Cardiac muscle cell (in vitro differentiated cells and primary cell): ENCODE measurements at places on chromosomes 2 and 18. TPM values are rescaled to one million over a fixed set of nuclear protein-coding genes. Genes with fewer than 3 reads are reported as not detected.

The DHRS9 gene
- not detected in 2 replicates for total RNA-seq

The SH3RF3 gene
- 1.4 and 1.7 TPM in 2 replicates for total RNA-seq

The PLGLB2 gene
- total RNA-seq = 0.92 TPM in 1 of 2 replicates, not detected in the other

The SCTR gene
- 0.07 and 0.09 TPM in 2 replicates for total RNA-seq

The TCF23 gene
- total RNA-seq = not detected in 2 replicates

The SOX11 gene
- total RNA-seq = 35.6 and 40.7 TPM in 2 replicates

The NEURL3 gene
- not detected in 2 replicates for total RNA-seq

The PIEZO2 gene
- total RNA-seq = 0.32 and 0.69 TPM in 2 replicates

The TRIM54 gene
- total RNA-seq = 53.1 and 65.9 TPM in 2 replicates

The COA5 gene
- total RNA-seq = 64.0 and 78.5 TPM in 2 replicates

The APOB gene
- 0.07 and 0.15 TPM in 2 replicates for total RNA-seq

The KLHL41 gene
- total RNA-seq = 33.1 and 56.3 TPM in 2 replicates

The CPSF3 gene
- 45.9 and 57.4 TPM in 2 replicates for total RNA-seq

- no peaks in the 10 kb centered on the region for H3K27me3 ChIP-seq
- peaks cover 5% of the 10 kb centered on the region for H3K36me3 ChIP-seq
- no peak overlapping the region for H3K4me3 ChIP-seq
- no peak for DNase-seq
- no peaks in the 10 kb centered on the region for H3K4me1 ChIP-seq
These were observed 25.1 kb downstream of the C18orf54 start for GRCh38 chr18:54382733-54383252.

DNA sequence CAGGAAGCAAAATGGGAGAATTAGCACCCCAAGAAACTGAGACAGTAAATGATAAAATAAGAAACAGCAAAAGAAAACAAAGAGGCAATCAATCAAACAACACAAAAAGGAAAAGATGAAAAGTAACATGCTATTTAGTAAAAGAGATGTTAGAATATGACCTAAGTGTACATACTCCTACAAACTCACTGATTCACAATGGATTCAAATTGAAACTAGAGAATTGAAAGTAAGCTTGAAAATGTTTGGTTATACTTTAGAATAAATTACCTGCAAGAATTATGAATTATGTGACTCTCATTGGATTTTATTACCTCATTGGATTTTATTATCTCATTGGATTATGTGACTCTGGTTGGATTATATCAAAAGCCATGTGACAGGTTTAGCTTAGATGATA lies 22.8 kb upstream of the CCNYL1 start:
- no peak overlapping the region for H3K27ac ChIP-seq
- H3K4me1 ChIP-seq = no peaks in the 10 kb centered on the region
- H3K4me3 ChIP-seq = no peak overlapping the region
- H3K27me3 ChIP-seq = no peaks in the 10 kb centered on the region
- no peaks in the 10 kb centered on the region for H3K36me3 ChIP-seq

DNA sequence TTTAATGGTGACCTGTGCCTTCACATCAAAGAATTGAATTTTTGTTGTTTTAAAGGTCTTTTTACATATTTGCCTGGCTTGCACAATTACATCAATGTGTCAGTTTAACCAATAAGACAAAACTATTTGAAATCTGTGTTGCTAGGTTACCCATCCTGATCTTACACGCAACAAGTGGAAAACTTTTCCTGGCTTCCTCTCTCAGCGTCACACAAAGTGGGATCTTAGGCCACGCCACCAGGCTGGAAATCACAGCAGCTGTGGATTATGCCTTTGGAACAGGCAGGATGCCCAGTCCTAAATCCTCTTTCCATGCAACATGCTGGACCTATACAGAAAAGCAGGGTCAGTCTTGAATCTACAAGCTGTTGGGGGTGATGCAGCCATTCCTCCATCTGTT lies 298.2 kb upstream of the HNRNPA3 start:
- no peak overlapping the region for H3K4me3 ChIP-seq
- no peak overlapping the region for H3K27ac ChIP-seq
- DNase-seq = no peak
- H3K4me1 ChIP-seq = no peaks in the 10 kb centered on the region
- no peaks in the 10 kb centered on the region for H3K36me3 ChIP-seq
- no peaks in the 10 kb centered on the region for H3K27me3 ChIP-seq

DNA sequence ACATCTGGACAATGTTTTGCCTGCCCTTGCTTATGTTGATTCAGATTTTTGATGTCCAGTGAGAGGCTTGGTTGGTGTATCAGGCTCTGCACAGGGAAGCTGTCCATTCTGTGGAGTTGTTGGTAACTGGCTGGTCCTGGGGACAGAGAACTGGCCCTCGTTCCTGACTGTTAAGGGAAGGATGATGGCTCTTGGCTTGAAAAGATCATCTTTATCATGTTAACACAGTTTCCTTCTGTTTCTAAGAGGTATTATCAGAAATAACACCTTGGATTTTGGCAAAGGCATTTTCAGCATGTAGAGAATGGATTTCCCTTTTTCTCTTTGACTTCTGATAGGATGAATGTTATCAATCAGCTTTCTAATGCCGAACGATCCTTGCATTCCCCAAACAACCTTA lies 19.3 kb downstream of the STK25 start:
- H3K27ac ChIP-seq = no peak overlapping the region
- peaks cover 5% of the 10 kb centered on the region for H3K36me3 ChIP-seq

DNA sequence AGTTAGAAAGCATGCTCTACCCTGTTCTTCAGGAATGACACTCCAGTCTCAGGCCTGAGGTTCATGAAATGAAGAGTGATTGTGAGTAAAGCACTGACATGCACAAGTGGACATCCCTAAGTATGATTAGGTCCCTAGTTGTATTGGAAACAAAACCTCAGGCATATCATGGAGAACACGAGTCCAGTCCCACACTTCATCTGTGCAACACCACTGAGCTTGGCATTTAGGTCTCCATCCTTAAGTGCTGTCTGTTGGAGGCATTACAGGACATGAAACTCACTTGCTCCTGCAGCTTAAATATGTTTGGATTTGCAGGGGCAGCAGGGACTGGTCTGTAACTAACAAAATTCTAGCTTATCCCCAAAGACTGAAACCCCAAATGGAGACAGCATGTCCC lies 250.3 kb upstream of the KLHL29 start:
- no peaks in the 10 kb centered on the region for H3K27me3 ChIP-seq
- no peak overlapping the region for H3K4me3 ChIP-seq
- DNase-seq = no peak
- H3K36me3 ChIP-seq = no peaks in the 10 kb centered on the region
- H3K27ac ChIP-seq = no peak overlapping the region
- H3K4me1 ChIP-seq = peaks cover 12% of the 10 kb centered on the region

- H3K4me3 ChIP-seq = no peak overlapping the region
- H3K36me3 ChIP-seq = no peaks in the 10 kb centered on the region
- H3K27me3 ChIP-seq = no peaks in the 10 kb centered on the region
- no peaks in the 10 kb centered on the region for H3K4me1 ChIP-seq
These were observed 44.5 kb upstream of the RMND5A start for GRCh38 chr2:86675511-86676015.

GRCh38 chr2:216878072-216878471 lies 18.2 kb upstream of the TNP1 start:
- H3K27ac ChIP-seq = no peak overlapping the region
- H3K4me1 ChIP-seq = peaks cover under 1% of the 10 kb centered on the region
- DNase-seq = no peak
- H3K4me3 ChIP-seq = no peak overlapping the region
- no peaks in the 10 kb centered on the region for H3K36me3 ChIP-seq
- H3K27me3 ChIP-seq = no peaks in the 10 kb centered on the region

- H3K4me1 ChIP-seq = no peaks in the 10 kb centered on the region
- H3K4me3 ChIP-seq = no peak overlapping the region
- H3K36me3 ChIP-seq = no peaks in the 10 kb centered on the region
- no peak for DNase-seq
These were observed 443.5 kb upstream of the SLC14A2 start for GRCh38 chr18:45171679-45172191.

GRCh38 chr2:85692039-85692645 lies 2.0 kb upstream of the GNLY start:
- no peaks in the 10 kb centered on the region for H3K4me1 ChIP-seq
- no peak overlapping the region for H3K4me3 ChIP-seq
- no peaks in the 10 kb centered on the region for H3K27me3 ChIP-seq
- no peak for DNase-seq

- no peaks in the 10 kb centered on the region for H3K4me1 ChIP-seq
- peaks cover 7% of the 10 kb centered on the region for H3K27me3 ChIP-seq
- H3K27ac ChIP-seq = no peak overlapping the region
- H3K36me3 ChIP-seq = no peaks in the 10 kb centered on the region
- no peak overlapping the region for H3K4me3 ChIP-seq
- no peak for DNase-seq
These were observed 81.6 kb downstream of the HS6ST1 start for GRCh38 chr2:128237081-128237534.

- no peak overlapping the region for H3K4me3 ChIP-seq
- H3K27ac ChIP-seq = no peak overlapping the region
- no peaks in the 10 kb centered on the region for H3K4me1 ChIP-seq
- H3K27me3 ChIP-seq = no peaks in the 10 kb centered on the region
- H3K36me3 ChIP-seq = no peaks in the 10 kb centered on the region
- no peak for DNase-seq
These were observed 69.7 kb downstream of the LYPD6 start for GRCh38 chr2:149399934-149400615.

DNA sequence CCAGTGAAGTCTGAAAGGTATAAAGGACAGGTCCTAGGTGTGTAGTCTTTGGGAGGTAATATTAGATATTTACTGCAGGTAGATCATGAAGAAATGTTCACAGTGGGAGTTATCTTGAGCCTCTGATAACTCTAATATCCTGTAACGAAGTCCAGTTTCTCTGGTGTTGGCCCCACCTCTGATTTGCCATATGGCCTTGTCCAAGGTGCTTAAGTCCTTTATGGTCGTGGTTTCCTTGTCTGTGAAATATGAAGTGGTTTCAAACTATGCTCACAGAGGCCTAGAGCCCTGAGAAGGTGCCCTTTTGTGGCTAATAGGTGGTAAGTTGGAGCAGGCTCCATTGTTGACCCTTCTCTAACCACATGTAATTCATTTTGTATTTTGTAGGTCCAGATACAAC lies 190.7 kb downstream of the ICOS start:
- H3K4me3 ChIP-seq = no peak overlapping the region
- H3K4me1 ChIP-seq = peaks cover 2% of the 10 kb centered on the region
- no peaks in the 10 kb centered on the region for H3K27me3 ChIP-seq
- no peak overlapping the region for H3K27ac ChIP-seq

- DNase-seq = no peak
- no peaks in the 10 kb centered on the region for H3K27me3 ChIP-seq
- H3K4me3 ChIP-seq = no peak overlapping the region
These were observed 93.6 kb downstream of the ASAP2 start for GRCh38 chr2:9300214-9300613.

DNA sequence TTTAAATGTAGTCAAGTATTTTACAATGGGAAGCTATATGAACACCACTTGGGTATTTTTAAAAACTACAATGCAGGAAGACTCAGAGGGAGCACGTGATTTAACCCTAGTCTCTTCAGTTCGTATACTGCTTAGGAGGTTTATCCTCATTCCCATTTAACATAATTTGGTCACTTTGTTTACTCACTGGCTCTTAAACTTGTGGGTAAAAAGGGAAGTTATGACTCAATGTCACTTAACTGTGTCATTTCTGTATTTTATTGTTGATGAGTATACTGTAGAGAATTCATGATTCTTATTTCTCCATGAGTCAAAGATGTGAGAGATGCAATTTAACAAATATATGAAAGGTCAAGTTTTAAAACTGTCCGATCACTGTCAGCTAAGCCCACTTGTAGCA lies 48.2 kb downstream of the SLC66A3 start:
- no peak for DNase-seq
- no peak overlapping the region for H3K27ac ChIP-seq
- peaks cover 38% of the 10 kb centered on the region for H3K36me3 ChIP-seq
- no peak overlapping the region for H3K4me3 ChIP-seq
- no peaks in the 10 kb centered on the region for H3K4me1 ChIP-seq

DNA sequence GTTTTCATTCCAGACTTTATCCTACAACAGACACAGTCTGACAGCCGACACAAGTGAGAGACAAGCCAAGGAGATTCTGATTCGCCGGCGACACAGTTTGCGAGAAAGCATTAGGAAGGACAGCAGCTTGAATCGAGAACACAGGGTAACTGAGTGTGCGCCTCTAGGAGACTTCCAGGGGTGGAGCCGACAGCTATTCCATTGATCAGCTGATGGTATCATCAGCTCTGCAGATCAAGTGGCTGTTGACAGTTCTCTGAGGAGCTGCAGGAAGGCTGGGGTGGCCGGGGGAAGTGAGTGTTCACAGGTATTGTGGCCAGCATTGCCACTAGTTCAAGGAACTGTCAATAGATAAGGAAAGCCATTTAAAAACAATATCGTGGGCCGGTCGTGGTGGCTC lies 57.3 kb upstream of the TMEM182 start:
- H3K27ac ChIP-seq = no peak overlapping the region
- H3K36me3 ChIP-seq = no peaks in the 10 kb centered on the region
- no peak for DNase-seq
- no peak overlapping the region for H3K4me3 ChIP-seq
- peaks cover 6% of the 10 kb centered on the region for H3K4me1 ChIP-seq

DNA sequence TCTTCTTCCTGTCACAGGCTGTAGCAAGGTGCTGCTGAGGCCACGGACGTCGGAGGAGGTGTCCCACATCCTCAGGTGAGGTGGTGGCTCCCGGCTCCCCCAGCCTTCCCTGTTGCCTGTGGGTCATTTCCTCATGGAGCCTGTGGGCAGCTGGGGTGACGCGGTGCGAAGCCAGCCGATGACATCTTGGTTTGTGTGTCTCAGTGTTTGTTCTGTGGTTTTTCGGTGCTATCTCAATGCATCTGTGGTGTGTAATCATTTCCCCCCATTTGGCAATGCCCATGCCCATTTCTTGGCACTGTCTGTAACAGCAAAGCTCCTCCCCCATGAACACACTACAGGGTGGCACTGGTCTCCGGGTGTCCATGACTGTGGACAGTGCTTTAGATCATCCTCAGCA lies 6.6 kb downstream of the D2HGDH start:
- no peak overlapping the region for H3K27ac ChIP-seq
- H3K4me3 ChIP-seq = no peak overlapping the region
- no peaks in the 10 kb centered on the region for H3K4me1 ChIP-seq
- peaks cover 2% of the 10 kb centered on the region for H3K36me3 ChIP-seq

DNA sequence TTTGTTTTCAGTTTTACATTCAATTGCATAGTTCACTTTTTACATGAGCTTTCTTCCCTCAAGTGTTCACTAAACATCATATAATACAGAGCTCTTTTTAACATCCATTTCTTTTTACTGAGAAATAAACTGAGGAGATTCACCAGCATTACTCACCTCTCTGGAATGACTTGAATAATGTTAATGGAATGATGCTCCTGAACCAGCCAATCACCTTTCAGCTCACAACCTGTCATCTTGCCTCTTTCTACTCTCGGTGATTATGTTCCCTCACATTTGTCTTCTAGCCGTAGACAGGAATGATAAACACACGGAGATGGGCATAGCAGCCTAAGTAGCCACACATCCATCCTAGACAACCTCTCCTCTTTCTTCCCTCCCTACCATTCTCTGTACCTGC lies 301.7 kb downstream of the PAX3 start:
- H3K27ac ChIP-seq = no peak overlapping the region
- no peaks in the 10 kb centered on the region for H3K36me3 ChIP-seq
- no peak overlapping the region for H3K4me3 ChIP-seq
- no peaks in the 10 kb centered on the region for H3K27me3 ChIP-seq
